A549 treated with Hydrocortisone at 1 μM for 4 hours (cell line): ENCODE measurements at places on chromosomes 11 and 22. TPM values are rescaled to one million over a fixed set of nuclear protein-coding genes. Genes with fewer than 3 reads are reported as not detected.

NUMA1 gene
- total RNA-seq, result 51.8 to 68.5 TPM (median 64.2 TPM) in 5 replicates

APOL1 gene
- total RNA-seq, result 14.9 to 22.3 TPM (median 17.2 TPM) in 5 replicates

PIH1D2 gene
- 0.62 to 1.0 TPM (median 0.73 TPM) in 5 replicates for total RNA-seq

SMTNL1 gene
- total RNA-seq, result not detected in 5 replicates

NOX4 gene
- total RNA-seq, result not detected in 5 replicates

KCNJ1 gene
- total RNA-seq, result 0.03 TPM in 1 of 5 replicates, not detected in the others

KIAA1671 gene
- total RNA-seq, result 9.4 to 14.2 TPM (median 11.0 TPM) in 5 replicates

OR5AR1 gene
- not detected in 5 replicates for total RNA-seq

PEX16 gene
- 16.0 to 20.4 TPM (median 18.7 TPM) in 5 replicates for total RNA-seq

ARHGAP42 gene
- 4.1 to 5.6 TPM (median 4.8 TPM) in 5 replicates for total RNA-seq

SYCE3 gene
- total RNA-seq, result 0.25 to 0.52 TPM (median 0.48 TPM) in 3 of 5 replicates, not detected in the others

CLDN5 gene
- not detected in 5 replicates for total RNA-seq

USH1C gene
- 0.70 to 1.1 TPM (median 0.74 TPM) in 5 replicates for total RNA-seq

MPPED2 gene
- total RNA-seq, result not detected in 5 replicates

OR10D3 gene
- not detected in 5 replicates for total RNA-seq

CDC42BPG gene
- 1.5 to 2.1 TPM (median 1.5 TPM) in 5 replicates for total RNA-seq
